ENCODE measurements at places on chromosomes 7 and 10.
A peak's percentile ranks its signal among the peaks of the same experiment; 100 is the strongest.

- DNase-seq, result no peak
Measured at GRCh38 chr7:42002654-42003053, 234.4 kb downstream of the GLI3 start.

DNA sequence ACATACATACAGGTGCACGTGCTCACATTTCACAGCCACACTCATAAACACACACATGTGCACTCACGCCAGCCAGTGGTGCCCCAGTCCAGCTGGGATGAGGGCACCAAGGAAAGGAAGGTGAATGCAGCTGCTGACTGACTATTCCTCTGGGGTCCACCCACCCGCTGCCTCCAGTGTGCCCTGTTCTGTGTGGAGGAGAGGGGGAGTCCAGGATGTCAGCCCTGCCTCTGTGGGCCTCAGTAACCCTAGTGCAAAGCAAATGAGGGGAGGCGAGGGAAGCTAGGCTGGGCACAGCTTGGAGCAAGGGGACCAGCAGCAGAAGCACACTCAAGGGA is 57.6 kb downstream of the YKT6 start:
- DNase-seq, result no peak

DNA sequence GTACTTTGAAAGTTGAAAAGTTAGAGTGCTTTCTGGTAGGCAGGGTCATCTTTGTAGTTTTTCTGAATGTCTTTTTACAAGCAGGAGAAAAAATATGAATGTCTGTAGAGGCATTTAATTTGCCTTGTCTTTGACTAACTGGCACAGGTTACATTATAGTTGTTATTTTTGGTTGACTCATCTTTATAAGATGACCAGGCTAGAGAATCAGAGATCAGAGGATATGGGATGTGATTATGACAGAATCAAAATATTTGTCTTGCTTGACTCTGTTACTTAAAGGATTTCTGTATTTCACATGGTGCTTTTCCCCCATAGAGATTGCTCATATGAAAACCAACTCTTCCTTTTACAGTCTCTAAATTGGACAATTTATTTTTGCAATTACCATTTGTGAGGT is 2.4 kb downstream of the ZMYND11 start:
- DNase-seq, result no peak

GRCh38 chr7:90677486-90678404 is 81.6 kb downstream of the CDK14 start:
- DNase-seq, result peak; percentile 19

DNA sequence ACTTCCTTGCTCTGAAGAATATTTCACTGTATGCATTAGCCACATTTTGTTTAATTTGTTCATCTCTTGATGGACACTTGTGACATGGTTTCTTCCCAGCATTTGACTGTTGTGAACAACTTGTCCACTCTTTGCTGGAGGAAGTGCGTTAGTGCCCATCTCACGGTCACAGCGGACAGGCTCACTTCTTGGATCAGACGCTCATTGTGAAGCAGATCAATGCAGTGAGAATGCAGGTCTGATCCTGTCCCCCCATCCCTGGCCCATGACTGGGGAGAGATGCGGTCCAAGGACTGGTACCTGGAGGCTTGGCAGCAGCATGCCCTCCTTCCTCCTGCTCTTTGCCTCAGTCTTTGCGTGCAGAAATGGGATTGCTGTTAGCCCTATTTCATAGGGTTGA is 41.5 kb downstream of the DOCK1 start:
- DNase-seq, result no peak

DNA sequence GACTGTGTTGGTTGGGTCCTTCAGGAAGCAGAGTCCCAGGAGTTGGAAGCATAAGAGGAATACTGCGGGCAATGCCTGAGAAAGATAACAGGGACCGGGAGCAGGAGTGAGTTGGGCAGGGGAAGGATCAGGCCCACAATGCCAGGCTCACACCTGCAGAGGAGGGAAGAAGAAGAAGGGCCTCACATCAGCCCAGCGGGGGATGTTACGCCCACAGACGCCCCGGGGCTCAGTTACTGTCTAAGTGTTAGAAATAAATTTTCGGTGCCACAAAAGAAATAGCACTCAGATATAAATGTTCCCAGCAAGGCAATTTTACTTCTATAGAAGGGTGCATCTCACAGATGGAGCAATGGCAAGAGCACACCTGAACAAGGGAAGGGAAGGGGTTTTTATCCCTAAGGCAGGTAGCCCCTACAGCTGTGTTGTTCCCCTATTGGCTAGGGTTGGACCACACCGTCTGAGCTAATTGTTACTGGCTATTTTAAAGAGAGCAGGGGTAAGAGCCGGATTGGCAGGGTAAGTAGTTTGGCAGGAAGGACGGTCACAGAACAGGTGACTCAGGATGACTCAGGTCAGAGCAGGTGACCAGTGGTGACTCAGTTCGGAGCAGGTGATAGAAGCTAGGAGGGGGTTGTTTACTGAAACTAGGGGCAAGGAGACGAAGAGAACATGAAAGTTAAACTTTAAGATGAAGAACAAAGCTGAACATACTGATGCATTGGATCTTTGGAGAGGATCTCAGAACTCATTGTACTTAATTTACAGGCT is at the start of gene NOS3:
Gene NOS3, plus strand, starts transcription at position 602 of the 771 bp plus-strand sequence. CDS start 2,787 bp downstream, outside the sequence.
- no peak for DNase-seq

DNA sequence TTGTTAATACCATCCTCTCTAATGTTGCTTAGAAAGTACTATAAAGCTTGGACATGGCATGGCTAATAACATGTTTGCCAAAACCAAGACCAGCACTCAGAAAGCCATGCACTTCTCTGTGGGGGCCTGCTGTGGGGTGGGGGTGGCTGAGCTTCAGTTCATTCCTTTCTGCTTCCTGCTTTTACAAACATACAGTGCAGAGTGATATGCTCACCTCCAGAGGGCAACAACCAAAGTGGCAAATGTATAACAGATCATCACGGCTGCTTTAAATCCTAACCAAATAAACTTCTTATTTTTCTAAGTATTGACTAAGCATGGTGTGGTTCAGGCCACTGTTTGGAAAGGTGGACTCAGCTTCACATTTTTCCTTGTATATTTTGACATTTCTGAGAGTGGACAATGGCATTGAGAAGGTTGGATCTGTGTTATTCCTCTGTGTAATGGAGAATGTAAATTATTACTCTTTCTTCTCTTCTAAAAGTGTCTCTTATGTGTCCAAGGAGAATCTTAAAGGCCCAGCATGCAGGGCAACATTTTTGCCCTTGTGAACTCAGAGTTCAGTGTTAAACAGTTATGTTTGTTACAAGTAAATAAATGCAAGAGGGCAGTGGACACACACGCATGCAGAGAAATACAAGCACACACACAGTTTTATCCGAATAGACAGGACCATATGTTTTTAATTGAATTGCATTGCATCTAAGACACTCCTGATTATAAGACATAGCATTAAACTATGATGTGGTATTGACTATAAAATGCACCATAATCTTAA is 186.1 kb downstream of the HERPUD2 start:
- DNase-seq, result no peak

GRCh38 chr10:78405736-78406135 is 372.1 kb downstream of the RPS24 start:
- no peak for DNase-seq

GRCh38 chr7:130356876-130357611 is 12.4 kb downstream of the CPA5 start:
- DNase-seq, result no peak

DNA sequence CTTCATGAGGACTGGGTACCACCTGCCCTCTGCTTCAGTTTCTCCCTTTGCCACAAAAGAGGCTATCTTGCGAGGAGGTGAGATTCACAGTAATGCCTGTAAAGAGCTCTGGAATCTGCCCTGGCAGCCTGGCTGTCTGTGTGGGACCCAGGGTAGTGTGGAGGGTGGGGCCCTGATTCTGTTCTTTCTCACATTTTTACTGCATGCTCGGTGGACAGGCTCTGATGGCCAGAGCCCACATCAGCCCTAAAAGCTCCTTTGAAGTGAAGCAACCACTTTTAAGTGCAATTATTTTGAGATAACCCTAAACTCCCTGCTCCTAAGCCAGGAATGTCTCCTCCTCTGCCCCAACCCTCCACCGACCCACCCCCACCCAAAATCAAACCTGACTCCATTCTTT is 92.1 kb upstream of the PODXL start:
- no peak for DNase-seq

GRCh38 chr7:126667742-126668366 is 584.9 kb downstream of the GRM8 start:
- DNase-seq, result no peak

- DNase-seq, result no peak
Measured at GRCh38 chr10:79397575-79398303, 47.7 kb downstream of the ZCCHC24 start.

GRCh38 chr10:55742487-55742886 is 618.6 kb downstream of the ZWINT start:
- DNase-seq, result no peak

- no peak for DNase-seq
Measured at GRCh38 chr10:116182426-116182825, 90.6 kb downstream of the GFRA1 start.

- peak; percentile 47 for DNase-seq
Measured at GRCh38 chr10:57628592-57629284, 639.0 kb downstream of the IPMK start.

GRCh38 chr10:70286616-70287015 is 2.8 kb upstream of the NPFFR1 start:
- DNase-seq, result no peak

DNA sequence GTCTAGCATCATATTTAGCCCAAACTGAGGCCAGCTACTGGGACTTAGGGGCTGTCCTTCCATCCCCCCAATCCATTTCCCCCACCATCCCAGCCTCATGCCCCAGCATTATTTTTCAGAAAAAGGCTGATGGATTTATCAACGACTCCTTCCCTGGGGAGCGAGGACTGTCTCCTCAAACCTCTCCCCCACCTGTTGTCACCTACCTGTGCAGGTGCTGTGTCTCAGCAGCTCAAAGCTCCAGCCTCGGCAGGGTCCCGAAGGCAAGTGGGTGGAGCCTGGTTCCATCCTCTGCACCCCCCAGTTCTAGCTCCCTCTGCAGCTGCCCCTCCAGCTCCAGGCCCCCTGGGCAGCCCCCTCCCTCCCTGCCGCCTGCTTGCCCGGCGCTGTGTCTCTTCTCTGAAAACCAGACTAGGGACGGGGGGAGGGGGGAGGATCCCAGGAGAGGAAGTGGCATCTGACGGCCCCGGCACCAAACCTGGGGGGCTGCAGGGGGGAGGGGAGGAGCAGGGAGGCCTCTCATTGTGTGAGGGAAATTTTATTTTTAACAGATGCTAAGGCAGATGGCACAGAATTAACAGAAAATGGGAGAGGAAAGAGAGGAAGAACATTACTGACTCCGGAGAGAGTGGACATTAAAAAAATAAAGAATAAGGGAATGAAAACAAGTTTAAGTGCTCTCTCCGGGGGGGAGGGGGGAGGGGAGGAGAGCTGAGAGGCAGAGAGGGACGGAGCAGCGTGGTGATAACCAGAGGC is 61.7 kb upstream of the PAX2 start:
- DNase-seq, result no peak

DNA sequence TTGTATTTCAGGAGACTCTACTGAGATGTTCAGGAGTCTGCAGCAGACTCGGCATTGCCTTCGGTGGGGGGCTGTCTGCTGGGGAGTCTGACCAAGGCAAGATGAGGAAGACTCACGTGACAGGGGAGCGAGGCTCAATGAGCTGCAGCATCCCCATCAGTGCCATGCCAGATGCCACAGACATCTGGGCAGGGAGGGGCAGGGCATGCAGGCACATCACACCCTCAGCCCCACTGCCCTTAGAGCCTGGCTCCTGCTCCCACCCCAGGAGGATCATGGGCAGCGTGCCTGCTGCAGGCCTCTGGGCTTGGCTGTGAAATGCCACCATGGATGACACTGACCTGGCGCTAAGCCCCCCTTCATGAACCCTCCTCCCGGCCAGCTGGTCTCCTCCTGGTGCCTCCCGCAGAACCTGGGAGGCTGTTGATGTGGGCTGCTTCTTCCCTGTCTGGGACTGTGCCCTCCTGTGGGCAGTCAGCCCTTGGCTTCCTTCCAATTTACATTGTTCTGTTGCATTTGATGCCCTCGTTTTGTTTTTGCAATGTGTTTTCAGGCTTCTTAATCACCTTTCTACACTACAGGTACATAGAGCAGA is 235.0 kb downstream of the PAXIP1 start:
- DNase-seq, result no peak

GRCh38 chr7:29422829-29423228 is 140.8 kb upstream of the PRR15 start:
- no peak for DNase-seq

- DNase-seq, result no peak
Measured at GRCh38 chr7:37215290-37215923, 233.3 kb downstream of the ELMO1 start.

DNA sequence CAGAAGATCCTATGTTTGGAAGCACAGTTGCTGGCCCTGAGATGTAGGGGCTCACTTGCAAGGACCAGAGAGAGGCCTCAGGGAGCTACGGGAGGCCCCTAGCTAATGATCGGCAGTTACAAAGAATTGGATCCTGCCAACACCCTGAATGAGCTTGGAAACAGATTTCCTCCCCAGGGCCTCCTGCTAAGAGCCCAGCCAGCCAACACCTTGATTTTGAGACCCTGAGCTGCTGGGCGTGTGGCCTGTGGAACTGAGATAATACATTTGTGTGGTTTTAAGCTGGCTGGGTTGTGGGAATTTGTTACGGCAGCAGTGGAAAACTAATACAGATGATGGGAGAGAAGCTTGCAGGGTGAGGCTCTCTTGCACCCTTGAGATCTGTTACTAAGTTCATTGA is 3.9 kb downstream of the DOCK1 start:
- no peak for DNase-seq

DNA sequence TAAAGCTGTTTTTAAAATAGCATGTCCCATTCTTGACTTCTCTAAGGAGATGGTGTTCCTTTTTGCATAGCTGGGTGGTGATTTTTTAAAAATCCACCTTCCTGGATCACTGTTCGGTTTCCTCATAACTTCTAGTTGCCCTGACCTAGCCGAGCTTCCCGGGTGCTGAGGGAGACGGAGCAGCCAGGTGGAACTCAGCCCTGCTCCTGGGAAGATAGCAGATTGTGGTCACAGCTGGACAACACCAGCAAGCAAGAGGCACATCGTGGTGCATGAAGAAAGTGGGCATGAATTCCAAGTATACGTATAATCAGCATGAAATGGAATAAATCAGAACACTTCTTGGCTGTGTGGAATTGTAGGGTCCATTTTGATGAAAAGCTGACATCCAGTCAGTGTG is 73.5 kb upstream of the RSU1 start:
- no peak for DNase-seq

DNA sequence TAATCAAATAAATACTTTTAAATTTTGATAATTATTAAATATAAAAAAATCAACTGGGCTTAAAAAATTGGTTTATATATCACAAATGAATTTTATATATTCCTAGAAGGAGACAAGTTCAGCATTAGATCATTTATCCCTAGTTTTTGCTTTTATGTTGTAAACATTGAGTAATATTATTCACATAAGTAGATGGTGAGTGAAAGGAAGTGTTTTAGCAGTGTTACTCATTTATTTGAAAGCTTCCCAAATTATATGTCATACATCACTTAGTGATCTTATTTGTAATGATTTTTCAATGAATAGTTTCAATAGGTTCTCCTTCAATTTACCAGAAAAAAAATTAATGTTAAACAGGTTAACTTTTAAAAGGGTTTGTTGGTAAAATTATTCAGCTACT is 15.8 kb downstream of the KLLN start:
- no peak for DNase-seq

GRCh38 chr7:22361320-22361719 is 4.4 kb upstream of the RAPGEF5 start:
- no peak for DNase-seq

All from NCI-H748 treated with DMSO at 0.1 percent for 48 hours (cell line).